ENCODE measurements at places on chromosomes 4 and X. TPM values are rescaled to one million over a fixed set of nuclear protein-coding genes. Genes with fewer than 3 reads are reported as not detected.

BOD1L1 gene
- total RNA-seq = 42.7 TPM

FHIP1A gene
- 0.98 TPM for total RNA-seq

UGT2B17 gene
- 0.33 TPM for total RNA-seq

HTR2C gene
- not detected for total RNA-seq

SCML2 gene
- 1.0 TPM for total RNA-seq

BEX3 gene
- 71.4 TPM for total RNA-seq

FGFBP2 gene
- 148 TPM for total RNA-seq

JCHAIN gene
- 6.6 TPM for total RNA-seq

PPEF2 gene
- total RNA-seq = 0.17 TPM

RBMXL3 gene
- not detected for total RNA-seq

RBM46 gene
- total RNA-seq = not detected

MAPK10 gene
- total RNA-seq = 39.0 TPM

NSD2 gene
- total RNA-seq = 49.9 TPM

ADRA2C gene
- total RNA-seq = 8.9 TPM

DRP2 gene
- not detected for total RNA-seq

RAB40AL gene
- not detected for total RNA-seq

CT83 gene
- total RNA-seq = not detected

ESX1 gene
- total RNA-seq = not detected

CXCL5 gene
- total RNA-seq = not detected

TBC1D9 gene
- 37.0 TPM for total RNA-seq

ASB5 gene
- not detected for total RNA-seq

SGMS2 gene
- total RNA-seq = 72.9 TPM

CSAG3 gene
- total RNA-seq = not detected

CFAP47 gene
- not detected for total RNA-seq

TMPRSS11D gene
- total RNA-seq = not detected

SCD5 gene
- 7.7 TPM for total RNA-seq

PPP1R2C gene
- total RNA-seq = 0.51 TPM

MAGEA6 gene
- not detected for total RNA-seq

TEX28 gene
- total RNA-seq = not detected

KLB gene
- 9.1 TPM for total RNA-seq

MTMR8 gene
- total RNA-seq = 0.88 TPM

RAB39B gene
- not detected for total RNA-seq

ATP1B4 gene
- not detected for total RNA-seq

GIMD1 gene
- total RNA-seq = not detected

F8A3 gene
- 4.7 TPM for total RNA-seq

LPAR4 gene
- 0.68 TPM for total RNA-seq

TLR2 gene
- total RNA-seq = 51.5 TPM

KLHL4 gene
- 0.51 TPM for total RNA-seq

SMR3B gene
- not detected for total RNA-seq

ANKRD37 gene
- 18.0 TPM for total RNA-seq

USP17L27 gene
- total RNA-seq = not detected

TEX13C gene
- total RNA-seq = not detected

SMPX gene
- not detected for total RNA-seq

CT55 gene
- not detected for total RNA-seq

SSX3 gene
- total RNA-seq = not detected

AMOT gene
- total RNA-seq = 11.1 TPM

STATH gene
- not detected for total RNA-seq

ASB12 gene
- total RNA-seq = not detected

RBM10 gene
- total RNA-seq = 22.9 TPM

ZFP92 gene
- 0.98 TPM for total RNA-seq

ZDHHC15 gene
- 0.98 TPM for total RNA-seq

Data from subcutaneous adipose tissue (tissue), 4 donors.